ENCODE measurements at places on chromosomes 12 and 14. TPM values are rescaled to one million over a fixed set of nuclear protein-coding genes. Genes with fewer than 3 reads are reported as not detected.
A peak's percentile ranks its signal among the peaks of the same experiment; 100 is the strongest.

The SLC10A1 gene
- total RNA-seq: not detected

The LRRK2 gene
- total RNA-seq: 0.31 TPM

- H3K36me3 ChIP-seq: no peaks in the 10 kb centered on the region
- peak overlapping the region; percentile 91 for H3K27ac ChIP-seq
- DNase-seq: peak; percentile 33
- H3K27me3 ChIP-seq: no peaks in the 10 kb centered on the region
- peaks cover 92% of the 10 kb centered on the region for H3K4me1 ChIP-seq
Observed at GRCh38 chr12:122894193-122895121, 1.5 kb downstream of the VPS37B start.

DNA sequence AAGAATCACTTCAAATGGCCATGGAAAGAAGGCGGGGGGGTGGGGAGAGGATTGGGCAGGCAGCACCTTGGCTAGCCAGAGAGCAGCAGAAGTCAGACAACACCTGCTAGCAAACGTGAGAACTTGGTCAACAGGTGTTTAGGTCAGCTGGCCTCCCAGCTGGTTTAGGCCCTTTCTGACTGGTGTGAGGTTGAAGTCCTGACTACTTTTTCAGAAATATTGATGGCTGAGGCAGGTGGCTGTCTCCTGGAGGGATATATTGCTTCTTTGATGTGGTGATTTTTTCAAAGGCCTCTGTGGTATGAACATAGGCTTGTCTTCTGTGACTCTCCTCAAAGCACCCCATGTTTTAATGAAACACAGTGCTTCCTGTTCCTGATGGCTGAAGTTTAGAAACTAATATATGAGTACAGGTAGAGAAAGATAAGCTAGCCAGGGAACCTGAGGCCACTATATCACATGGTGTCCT is 238.2 kb upstream of the SSTR1 start:
- H3K27me3 ChIP-seq: no peaks in the 10 kb centered on the region
- H3K4me3 ChIP-seq: no peak overlapping the region
- no peaks in the 10 kb centered on the region for H3K4me1 ChIP-seq
- no peaks in the 10 kb centered on the region for H3K36me3 ChIP-seq

DNA sequence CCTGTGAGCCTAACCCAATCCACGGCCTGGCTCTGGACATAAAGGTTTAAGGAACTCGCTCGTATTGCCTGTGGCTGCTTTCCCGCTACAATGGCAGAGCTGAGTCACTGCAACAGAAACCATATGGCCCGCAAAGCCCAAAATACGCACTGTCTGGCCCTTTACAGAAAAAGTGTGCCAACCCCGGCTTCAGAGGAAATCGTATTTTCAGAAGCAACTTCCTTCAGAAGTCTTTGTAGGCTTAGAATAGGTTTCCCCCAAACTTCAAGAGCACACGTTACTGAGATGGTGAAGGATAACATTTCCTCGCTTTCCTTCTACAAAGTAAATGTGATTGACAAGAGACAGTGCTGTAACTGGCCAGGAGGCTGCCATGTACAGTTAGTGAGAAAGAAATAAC is 34.8 kb upstream of the TESC start:
- no peak overlapping the region for H3K27ac ChIP-seq
- no peaks in the 10 kb centered on the region for H3K36me3 ChIP-seq
- H3K4me1 ChIP-seq: peaks cover 18% of the 10 kb centered on the region
- DNase-seq: peak; percentile 16

DNA sequence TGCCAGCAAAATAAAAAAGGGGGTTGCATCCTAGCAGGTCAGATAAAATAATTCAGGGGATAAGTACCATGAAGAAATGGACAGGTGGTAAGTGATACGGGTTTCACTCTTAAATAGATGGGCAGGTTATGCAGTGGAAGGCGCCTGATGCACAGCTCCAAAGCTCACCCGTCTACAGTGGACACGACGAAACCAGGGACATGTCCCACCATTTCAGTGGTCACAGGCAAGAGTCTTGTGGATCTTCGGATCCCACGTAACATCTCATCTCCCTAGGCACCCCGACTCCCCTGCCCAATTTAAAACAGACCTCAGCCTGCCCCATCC is 60.5 kb downstream of the DDX51 start:
- H3K4me3 ChIP-seq: peak overlapping the region; percentile 72
- H3K27ac ChIP-seq: no peak overlapping the region
- H3K4me1 ChIP-seq: peaks cover 24% of the 10 kb centered on the region
- H3K27me3 ChIP-seq: no peaks in the 10 kb centered on the region
- no peak for DNase-seq

DNA sequence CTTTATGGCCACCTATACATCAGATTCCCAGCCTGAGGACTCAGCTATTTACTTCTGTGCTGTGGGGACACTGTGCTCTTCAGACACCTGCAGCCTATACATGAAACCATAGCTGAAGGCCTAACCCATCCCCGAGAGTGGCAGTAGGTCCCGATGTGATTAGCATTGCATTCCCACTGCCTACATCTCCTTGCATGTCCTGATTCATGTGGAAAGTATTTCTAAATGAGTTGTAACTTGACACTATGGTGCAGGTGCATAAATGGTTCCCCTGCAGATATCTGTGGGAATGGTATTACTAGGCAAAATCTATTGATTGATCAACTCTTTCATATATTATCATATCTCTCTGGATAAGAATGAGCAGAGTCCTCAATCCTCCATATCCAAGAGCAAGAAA is 433.5 kb downstream of the DAD1 start:
- no peaks in the 10 kb centered on the region for H3K4me1 ChIP-seq
- H3K36me3 ChIP-seq: no peaks in the 10 kb centered on the region
- H3K4me3 ChIP-seq: no peak overlapping the region
- H3K27me3 ChIP-seq: no peaks in the 10 kb centered on the region
- DNase-seq: no peak
- no peak overlapping the region for H3K27ac ChIP-seq

GRCh38 chr14:62001963-62002362 is 239.7 kb downstream of the SNAPC1 start:
- H3K4me3 ChIP-seq: no peak overlapping the region
- DNase-seq: no peak
- no peaks in the 10 kb centered on the region for H3K4me1 ChIP-seq
- no peaks in the 10 kb centered on the region for H3K27me3 ChIP-seq

GRCh38 chr14:102359341-102359740 is 3.3 kb downstream of the CINP start:
- H3K27me3 ChIP-seq: no peaks in the 10 kb centered on the region
- H3K4me3 ChIP-seq: no peak overlapping the region
- no peak overlapping the region for H3K27ac ChIP-seq
- H3K4me1 ChIP-seq: peaks cover 18% of the 10 kb centered on the region
- DNase-seq: no peak

- H3K27ac ChIP-seq: no peak overlapping the region
- no peak overlapping the region for H3K4me3 ChIP-seq
- no peaks in the 10 kb centered on the region for H3K4me1 ChIP-seq
- no peaks in the 10 kb centered on the region for H3K36me3 ChIP-seq
Observed at GRCh38 chr14:52848626-52849025, 57.2 kb upstream of the GNPNAT1 start.
